Esophagus squamous epithelium (tissue), 5 donors: ENCODE measurements at places on chromosomes 7 and 10.

GRCh38 chr7:22255342-22255741, 101.6 kb downstream of the RAPGEF5 start:
- DNase-seq: no peak

DNA sequence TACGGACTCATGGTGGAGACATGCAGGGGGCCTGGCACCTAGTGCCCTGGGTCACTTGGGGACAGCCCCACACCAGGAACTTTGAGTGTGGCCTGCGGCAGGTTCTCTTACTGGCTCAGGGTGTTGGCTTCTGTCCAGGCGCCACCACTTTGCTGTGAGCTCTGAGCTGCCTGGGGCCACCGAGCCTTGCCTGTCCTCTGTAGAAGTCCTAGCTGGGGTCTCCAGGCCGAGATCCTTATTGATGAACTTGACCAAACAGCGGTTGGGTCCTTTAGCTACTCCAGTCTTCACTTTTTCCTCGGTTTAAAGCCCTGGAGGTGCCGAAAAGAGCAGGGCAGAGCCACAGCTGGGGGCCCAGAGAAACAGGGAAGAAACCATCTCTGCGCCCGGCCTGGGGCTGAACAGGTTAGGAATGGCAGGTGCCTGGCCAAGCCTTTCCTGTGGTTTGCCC, 41.3 kb downstream of the ZNF467 start:
- no peak for DNase-seq

DNA sequence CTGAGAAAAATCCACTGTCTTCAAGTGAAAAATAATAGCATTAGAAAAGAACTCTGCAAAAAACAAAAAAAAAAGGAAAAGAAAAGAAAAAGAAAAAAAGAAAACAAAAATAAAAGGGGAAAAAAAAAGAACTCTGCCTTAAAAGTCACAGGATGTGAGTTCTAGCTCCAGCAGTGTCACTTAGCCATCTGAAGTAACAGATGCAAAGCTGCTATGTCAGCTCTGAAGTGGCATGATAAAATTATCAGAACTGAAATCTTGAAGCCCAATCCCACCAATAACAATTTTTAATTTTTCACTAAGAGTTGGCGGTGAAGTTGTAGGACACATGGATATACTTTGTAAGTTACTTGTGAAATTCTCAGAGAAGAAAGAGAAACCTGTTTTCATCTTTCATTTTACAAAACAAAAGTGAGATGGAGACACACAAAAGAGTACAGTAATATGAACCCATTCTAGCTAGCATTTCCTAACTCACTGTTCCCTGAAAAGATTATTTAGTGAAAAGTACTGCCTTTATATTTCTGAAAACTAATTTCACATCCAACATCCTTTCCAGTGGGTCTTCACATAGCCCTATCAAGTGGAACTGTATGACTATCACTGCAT, 103.5 kb downstream of the ELAPOR2 start:
- no peak for DNase-seq

- DNase-seq: no peak
These were observed 117.6 kb downstream of the DIP2C start for GRCh38 chr10:571688-572451.

DNA sequence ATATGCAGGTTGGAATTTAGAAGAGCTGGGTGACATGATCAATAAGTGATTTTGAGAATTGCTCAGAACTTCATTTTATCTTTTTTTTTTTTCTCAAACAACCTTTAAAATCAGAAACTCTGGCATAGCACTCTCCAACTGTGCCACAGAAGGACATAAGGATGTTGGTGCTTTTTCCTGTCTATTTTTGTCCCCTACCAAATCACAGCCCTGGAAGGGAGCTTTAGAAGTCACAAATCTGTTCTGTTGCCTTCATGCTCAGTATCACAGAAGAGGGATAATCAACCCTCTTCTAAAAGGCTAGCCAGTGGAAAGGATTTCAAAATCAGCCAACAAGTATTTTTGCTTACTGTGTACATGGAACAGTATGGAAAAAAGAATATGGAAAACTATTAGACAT, 14.8 kb upstream of the NRP1 start:
- DNase-seq: no peak

GRCh38 chr10:26439406-26440087, 1.4 kb downstream of the APBB1IP start:
- no peak for DNase-seq

GRCh38 chr10:133143546-133143945, 16.5 kb upstream of the KNDC1 start:
- DNase-seq: no peak
